H4 (cell line): ENCODE measurements at places on chromosomes 7 and 10. TPM values are rescaled to one million over a fixed set of nuclear protein-coding genes. Genes with fewer than 3 reads are reported as not detected.

DNA sequence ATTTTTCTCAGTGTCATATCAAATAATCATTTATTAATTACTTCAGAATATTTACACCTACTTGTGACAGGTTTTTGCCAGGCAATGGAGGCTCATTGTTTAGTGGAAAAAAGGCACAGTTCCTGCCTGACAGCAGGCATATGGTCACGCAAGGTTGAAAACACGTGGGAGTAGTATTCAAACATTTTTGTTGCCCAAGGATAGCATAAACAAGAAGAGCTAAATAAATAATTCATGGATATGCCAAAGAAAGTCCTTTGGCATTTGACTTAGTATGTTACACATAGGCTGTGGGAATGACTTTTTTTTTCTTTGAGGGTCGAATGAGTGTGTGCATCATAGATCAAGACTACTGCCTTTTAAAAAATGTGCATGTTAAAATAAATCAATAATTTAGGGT is 120.5 kb upstream of the SEMA3E start:
- DNase-seq, result no peak

DNA sequence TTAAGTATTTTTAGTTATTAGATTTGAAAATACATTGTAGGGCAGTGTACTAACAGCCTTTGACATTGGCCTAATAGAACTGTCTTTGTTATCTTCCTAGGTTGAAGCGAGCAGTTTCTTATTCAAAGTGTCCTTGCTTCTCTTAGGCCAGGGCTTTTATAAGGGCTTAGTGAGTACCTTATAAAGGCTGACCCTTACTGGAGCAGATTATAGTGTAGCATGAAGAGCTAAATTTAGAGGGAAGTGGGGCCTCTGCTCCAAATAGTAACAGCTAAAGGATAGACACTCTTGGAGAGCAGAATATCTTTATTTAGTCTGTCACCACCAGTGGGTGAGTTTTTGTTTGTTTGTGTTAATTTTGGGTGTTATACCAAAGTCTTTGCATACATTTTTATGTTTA is 15.9 kb downstream of the BZW2 start:
- DNase-seq, result no peak

Gene KCNH2
- total RNA-seq, result 0.58 and 0.84 TPM in 2 replicates

DNA sequence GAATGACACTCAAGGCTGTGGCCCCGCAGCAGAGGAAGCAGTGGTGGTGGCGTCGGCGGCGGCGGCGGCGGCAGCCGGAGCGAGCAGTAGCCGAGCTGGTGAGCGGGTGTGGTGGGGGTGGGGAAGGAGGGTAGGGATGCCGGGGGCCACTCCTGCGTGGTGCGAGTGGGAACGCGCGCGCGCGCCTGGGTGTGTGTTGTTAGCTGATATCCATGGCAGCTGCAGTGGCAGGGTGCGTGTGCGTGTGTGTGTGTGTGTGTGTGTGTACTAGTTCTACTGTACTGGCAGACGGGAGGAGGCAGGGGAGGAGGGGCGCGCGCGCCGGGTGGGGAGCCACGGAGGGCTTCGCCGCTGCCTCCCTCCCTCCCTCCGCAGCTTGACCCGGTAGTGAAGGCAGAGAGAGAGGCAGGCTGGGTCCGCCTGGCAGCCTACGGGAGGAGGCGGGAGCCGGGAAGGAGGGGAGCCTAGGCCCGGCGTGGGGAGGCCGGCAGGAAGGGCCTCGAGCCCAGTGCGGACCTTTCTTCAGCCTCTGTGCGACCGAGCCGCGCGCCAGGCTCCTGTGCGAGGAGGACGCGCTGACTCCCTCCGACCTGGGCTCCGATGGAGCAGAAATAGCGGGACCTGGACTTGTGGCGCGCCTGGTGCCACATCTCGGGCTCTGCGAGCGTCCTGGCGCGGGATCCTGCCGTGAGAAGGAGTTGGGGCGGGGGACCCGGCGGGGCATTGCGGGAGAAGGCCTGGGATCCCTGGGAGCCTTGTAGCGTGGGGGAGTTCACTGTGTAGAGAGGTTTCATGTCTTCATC is at the start of gene MAGI2:
TSS of gene MAGI2 (minus strand) at position 110 of the 803 bp plus-strand sequence. CDS start 347 bp downstream, outside the sequence.
- peak; percentile 37 for DNase-seq

DNA sequence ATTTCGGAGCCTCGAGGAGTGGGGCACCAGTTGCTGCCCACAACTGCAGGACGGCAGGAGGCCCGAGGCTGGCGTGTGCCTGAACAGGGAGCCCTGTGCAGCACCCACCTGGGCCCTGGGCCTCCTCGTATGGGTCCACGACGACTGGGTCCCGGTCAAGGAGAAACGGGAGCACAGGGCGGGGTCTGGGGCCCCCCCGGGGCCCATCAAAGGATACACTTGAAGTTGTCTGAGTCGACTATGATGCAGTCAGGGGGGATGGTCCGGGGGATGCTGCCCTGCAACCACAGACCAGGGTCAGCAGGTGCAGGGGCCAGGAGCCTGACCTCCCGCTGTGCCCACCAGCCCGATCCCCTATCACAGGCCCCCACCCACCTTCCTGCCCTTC is 28.5 kb upstream of the NKX6-2 start:
- no peak for DNase-seq

- peak; percentile 64 for DNase-seq
These were observed 81.0 kb upstream of the CACUL1 start for GRCh38 chr10:118835682-118836326.

DNA sequence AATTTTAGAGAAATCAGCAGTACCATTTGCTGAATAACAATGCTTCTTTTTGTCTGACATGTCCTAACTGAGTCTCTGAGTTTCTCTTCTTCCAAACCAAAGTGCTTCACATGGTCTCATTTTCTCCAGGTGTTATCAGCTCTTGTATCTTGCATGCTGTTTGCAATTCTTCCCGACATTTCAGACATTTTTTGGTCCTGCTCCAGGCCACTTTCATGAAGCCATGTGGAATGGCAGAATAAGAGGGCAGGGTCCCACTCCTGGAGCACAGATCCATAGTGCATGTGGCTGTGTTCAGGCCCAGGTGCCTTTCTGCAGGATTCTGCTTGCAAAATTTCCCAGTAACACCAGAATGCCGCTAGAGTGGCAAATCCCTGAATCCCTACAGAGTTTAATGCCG is 916.2 kb downstream of the NXPH1 start:
- no peak for DNase-seq

DNA sequence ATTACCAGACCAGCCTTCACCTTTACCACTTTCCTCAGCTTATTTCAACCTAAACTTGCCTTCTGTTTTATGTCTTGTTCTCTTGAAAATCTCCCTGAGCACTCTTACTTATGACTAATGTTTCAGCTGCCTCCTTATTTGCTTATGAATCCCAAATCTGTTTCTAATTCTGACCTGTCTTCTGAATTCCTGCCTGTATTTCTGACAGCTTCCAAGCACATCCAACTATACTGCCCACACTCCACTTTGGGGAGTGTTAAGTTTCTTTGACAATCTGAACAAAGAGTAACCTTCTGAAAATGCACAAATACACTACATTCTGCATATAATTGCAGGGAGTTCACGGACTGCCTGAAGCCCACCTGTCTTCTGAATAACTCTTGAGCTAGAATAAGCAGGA is 48.7 kb downstream of the ARMC3 start:
- no peak for DNase-seq

GRCh38 chr10:34647160-34647559 is 167.9 kb downstream of the PARD3 start:
- DNase-seq, result no peak

DNA sequence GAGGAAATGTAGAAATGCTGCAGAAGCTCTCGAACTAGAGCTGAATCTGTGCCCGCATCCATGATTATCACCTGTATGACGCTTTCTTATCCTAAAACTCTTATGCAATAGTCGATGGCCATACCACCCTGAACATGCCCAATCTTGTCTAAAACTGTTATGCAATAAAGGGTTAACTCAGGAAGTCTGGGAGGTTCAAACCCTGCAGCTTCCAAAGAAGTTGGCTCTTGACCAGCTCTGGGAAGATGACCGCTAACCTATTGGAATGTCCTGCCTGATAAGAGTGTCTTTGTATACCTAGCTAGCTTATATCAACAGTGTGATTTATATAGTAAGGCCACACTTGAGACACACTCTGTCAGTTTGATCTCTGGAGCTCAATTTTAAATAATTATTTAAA is 3.4 kb upstream of the C10orf88 start:
- DNase-seq, result no peak

- DNase-seq, result no peak
These were observed 752 bp downstream of the LRMDA start for GRCh38 chr10:75432176-75432575.

DNA sequence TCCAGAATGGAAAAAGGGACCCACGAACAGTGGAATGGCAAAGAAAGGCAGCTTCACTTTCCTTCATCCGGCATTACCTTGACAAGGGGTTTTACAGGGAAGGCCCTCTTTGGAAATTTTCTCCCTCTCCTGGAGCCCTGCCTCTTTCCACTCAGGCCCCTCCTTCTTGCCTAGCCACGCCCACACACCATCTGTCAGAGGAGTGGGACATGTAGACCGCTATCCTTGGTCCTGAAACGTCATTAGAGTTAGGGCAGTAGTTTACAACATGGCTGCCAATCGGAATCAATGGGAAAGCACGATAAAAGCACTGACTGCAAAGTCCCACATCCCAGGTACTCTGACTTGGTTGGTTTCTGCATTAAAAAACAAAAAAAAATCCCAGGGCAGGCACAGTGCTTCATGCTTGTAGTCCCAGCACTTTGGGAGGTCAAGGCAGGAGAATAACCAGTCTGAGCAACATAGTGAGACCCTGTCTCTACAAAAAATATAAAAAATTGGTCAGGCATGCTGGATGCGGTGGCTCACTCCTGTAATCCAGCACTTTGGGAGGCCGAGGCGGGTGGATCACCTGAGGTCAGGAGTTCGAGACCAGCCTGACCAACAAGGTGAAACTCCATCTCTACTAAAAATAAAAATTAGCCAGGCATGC is 96.4 kb downstream of the MARCHF5 start:
- peak; percentile 39 for DNase-seq

- DNase-seq, result no peak
These were observed 677.5 kb upstream of the C7orf33 start for GRCh38 chr7:147912946-147913638.

Gene PGAM2
- total RNA-seq, result not detected in 2 replicates

DNA sequence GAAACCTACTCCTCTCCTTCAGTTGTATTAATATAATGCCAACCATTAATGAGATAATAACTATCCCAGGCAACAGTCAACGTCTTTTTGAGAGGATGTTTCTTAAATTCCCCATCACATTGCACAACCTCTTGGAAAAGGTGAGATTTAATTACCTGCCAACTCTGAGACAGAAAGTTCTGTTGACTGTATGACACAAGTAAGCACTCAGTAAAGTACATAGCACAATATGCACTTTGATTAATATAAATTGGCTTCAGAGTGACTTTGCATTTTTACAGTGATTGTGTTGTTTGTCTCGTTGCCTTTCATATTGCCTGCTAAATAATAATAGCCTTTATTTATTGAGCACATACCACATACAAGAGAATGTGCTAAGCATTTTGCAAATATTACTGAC is 46.7 kb downstream of the CAV1 start:
- DNase-seq, result no peak

DNA sequence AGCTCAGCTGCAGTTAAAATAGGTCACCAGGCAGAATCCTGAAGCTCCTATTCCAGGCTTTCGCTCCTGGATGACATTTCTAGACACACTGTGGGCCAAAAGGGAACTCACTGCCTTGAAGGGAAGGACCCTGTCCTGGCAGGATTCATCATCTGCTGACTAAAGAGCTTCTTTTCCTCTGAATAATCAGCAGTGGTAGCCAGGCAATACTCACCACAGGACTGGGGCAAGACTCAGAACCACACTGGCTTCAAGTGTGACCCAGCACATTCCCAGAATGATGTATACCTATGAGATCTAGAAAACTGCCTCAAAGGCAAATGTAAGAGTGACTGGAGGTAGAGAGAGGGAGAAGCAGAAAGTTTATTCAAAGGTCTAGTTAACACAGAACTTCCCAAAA is 29.5 kb upstream of the EBF3 start:
- DNase-seq, result no peak

GRCh38 chr7:83178796-83179195 is 16.1 kb upstream of the PCLO start:
- DNase-seq, result no peak

Gene NHLRC2
- 7.6 and 10.2 TPM in 2 replicates for total RNA-seq

- DNase-seq, result no peak
These were observed 1.9 kb downstream of the SYPL1 start for GRCh38 chr7:106110238-106110560.

GRCh38 chr10:98269435-98269912 is 1.5 kb upstream of the LOXL4 start:
- DNase-seq, result peak; percentile 72

GRCh38 chr7:91435381-91436059 is 171.3 kb downstream of the FZD1 start:
- DNase-seq, result no peak

DNA sequence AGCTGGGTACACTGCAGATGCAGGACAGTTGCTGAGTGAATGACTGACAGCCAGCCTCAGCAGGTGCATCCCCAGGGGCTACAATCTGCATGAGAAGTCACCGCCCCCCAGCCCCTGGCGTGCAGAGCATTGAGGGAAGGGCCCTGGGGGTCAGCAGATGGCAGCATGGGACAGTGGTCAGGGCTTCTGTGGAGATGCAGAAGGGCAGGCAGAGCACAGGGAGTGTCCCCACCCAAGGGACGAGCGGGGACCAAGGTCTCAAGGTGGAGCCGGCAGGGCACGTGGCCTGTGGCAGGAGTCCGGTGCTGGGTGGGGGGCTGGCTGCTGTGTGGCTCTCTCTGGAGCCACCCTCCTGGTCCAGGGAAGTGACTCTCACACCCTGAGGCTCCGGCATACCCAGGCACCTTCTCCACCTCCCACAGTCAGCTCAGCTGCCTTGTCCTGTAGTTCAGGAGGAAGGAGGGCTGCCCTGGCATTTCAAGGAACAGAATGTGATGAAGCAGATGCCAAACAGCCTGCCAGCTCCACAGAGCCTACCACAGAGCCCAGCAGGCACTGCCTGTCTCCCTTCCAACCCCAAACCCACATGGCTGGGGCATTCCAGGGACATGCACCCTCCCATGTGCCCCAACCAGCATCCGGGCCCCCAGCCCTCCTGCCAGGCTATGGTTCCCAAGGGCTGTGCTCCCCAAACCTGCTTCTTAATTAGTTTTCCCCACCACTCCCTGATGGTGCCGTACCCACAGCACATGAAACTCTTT is 114.5 kb downstream of the TMEM130 start:
- no peak for DNase-seq

Gene AGAP9
- total RNA-seq, result 0.35 and 2.9 TPM in 2 replicates
